CD8-positive, alpha-beta T cell (primary cell): ENCODE measurements at places on chromosomes 3 and 15. TPM values are rescaled to one million over a fixed set of nuclear protein-coding genes. Genes with fewer than 3 reads are reported as not detected.

The HHATL gene
- total RNA-seq = not detected

The CPNE9 gene
- total RNA-seq = 0.60 TPM

The HRG gene
- total RNA-seq = not detected

The ERICH6 gene
- total RNA-seq = 0.52 TPM

The KCTD6 gene
- total RNA-seq = 4.2 TPM

The SLC28A1 gene
- total RNA-seq = not detected

The TTLL13 gene
- total RNA-seq = 1.1 TPM

The OSBPL10 gene
- 0.83 TPM for total RNA-seq

The TMEM108 gene
- not detected for total RNA-seq

The C3orf22 gene
- not detected for total RNA-seq

The PARL gene
- total RNA-seq = 43.8 TPM

The SAMMSON gene
- total RNA-seq = not detected

The MYRIP gene
- not detected for total RNA-seq

The SLC24A5 gene
- not detected for total RNA-seq

The POLQ gene
- 0.28 TPM for total RNA-seq

The UBL7 gene
- 21.7 TPM for total RNA-seq

The C3orf85 gene
- total RNA-seq = not detected

The PROK2 gene
- total RNA-seq = 0.33 TPM

The MCF2L2 gene
- total RNA-seq = 5.8 TPM

The GOLGA8T gene
- total RNA-seq = 0.19 TPM

The IQCF5 gene
- total RNA-seq = not detected

The SIDT1 gene
- total RNA-seq = 32.1 TPM

The CHRNA3 gene
- total RNA-seq = not detected

The MNS1 gene
- total RNA-seq = not detected

The PYGO1 gene
- total RNA-seq = not detected

The CNTN4 gene
- total RNA-seq = not detected

The RTP3 gene
- total RNA-seq = not detected

The COL6A6 gene
- not detected for total RNA-seq

The NUTM1 gene
- total RNA-seq = not detected
